ENCODE measurements at places on chromosomes 3 and 15.

- no peak for DNase-seq
Observed at GRCh38 chr3:196344663-196345062, 6.5 kb upstream of the TM4SF19 start.

GRCh38 chr3:20236603-20237002 lies 50.6 kb upstream of the SGO1 start:
- DNase-seq, result no peak

DNA sequence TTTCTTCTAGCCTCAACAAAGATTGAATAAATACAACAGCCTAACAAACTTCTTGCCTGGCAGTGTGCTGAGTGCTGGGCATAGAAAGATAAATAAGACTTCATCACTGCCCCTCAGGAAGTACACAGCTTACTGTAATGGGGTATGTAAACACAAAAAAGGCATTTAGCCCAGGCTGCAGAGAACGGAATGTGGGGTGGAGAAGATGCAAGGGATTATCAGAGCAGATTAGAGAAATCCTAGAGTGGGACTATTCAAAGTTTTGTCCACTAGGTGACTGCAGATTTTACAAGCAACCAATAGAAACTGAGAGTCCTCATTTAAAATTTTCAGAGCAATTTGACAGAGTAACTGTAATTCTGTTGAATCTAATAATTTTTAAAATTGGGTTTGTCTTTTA lies 35.4 kb upstream of the TSC22D2 start:
- no peak for DNase-seq

DNA sequence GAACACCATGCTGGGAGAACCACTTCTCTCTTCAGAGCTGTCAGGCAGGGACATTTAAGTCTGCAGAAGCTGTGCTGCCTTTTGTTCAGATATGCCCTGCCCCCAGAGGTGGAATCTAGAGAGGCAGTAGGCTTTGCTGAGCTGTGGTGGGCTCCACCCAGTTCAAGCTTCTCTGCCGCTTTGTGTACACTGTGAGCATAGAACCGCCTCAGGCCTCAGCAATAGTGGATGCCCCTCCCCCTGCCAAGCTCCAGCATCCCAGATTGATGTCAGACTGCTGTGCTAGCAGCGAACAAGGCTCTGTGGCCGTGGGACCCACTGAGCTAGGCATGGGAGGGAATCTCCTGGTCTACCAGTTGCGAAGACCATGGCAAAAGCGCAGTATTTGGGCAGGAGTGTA lies 121.6 kb downstream of the NFKBIZ start:
- DNase-seq, result no peak

- no peak for DNase-seq
Observed at GRCh38 chr3:138818185-138818860, 16.4 kb downstream of the PIK3CB start.

DNA sequence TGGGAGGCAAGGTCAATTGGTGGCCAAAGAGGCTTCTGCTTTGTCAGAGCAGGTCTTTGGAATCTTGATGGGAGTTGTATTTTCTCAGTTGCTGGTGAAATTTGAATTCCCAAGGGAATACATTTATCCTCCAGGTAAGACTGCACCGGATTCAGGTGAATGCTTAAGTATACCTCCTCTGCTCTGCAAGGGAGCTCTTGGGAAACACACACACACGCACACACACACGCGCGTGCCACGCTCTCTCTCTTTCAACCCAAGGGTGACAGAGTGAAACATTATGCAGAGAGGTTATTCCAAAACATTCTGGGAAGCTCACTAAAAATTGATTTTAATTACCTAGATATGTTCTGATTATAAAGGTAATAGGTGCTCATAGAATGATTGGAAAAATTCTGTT lies 33.7 kb downstream of the ST6GAL1 start:
- no peak for DNase-seq

- DNase-seq, result no peak
Observed at GRCh38 chr3:110811050-110811449, 260.6 kb upstream of the NECTIN3 start.

GRCh38 chr3:104604326-104605010 lies 762.2 kb upstream of the ALCAM start:
- DNase-seq, result no peak

GRCh38 chr15:77160562-77161478 lies 89.9 kb upstream of the TSPAN3 start:
- DNase-seq, result no peak

- no peak for DNase-seq
Observed at GRCh38 chr3:122353893-122354401, 28.9 kb downstream of the CSTA start.

DNA sequence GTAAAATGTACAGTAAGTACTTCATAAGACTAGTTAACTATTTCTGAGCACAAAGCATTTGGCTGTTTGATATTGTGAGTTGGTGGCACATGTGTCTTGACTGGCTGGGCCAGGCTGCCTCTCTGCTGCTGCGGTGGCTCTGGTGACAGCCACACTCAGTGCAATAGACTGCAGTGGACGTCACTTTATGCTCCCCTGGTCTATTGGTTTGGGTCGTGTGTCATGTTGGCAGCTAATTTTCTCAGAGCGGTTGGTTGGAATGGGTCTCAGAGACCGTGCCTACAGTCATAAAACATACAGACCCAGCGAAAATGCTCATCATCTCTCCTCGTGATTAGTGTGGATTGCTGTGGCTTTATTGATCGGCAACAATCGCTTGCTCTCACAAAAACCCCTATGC lies 71.3 kb downstream of the SV2B start:
- DNase-seq, result no peak

- no peak for DNase-seq
Observed at GRCh38 chr3:186225603-186226002, 116.7 kb upstream of the ETV5 start.

DNA sequence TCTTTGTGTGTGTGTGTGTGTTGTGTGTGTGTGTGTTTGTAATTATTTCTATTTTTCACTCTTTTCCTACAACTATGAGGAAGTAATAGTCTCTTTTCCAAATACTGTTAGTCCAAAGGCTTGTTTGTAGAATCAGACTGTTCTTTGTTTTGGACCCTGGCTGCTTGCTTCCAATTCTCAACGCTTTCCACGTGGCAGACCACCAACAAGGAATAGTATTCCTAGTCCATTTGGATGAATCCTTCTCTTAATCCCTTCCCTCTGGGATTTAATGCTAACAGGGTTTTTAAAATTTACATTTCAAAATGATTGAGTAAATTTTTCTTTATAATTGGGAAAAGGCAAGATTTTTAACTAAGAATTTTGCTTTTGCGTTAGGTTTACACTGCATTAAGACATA lies 62.7 kb downstream of the ADAMTSL3 start:
- no peak for DNase-seq

- DNase-seq, result no peak
Observed at GRCh38 chr3:43537225-43537624, 84.6 kb downstream of the ANO10 start.

DNA sequence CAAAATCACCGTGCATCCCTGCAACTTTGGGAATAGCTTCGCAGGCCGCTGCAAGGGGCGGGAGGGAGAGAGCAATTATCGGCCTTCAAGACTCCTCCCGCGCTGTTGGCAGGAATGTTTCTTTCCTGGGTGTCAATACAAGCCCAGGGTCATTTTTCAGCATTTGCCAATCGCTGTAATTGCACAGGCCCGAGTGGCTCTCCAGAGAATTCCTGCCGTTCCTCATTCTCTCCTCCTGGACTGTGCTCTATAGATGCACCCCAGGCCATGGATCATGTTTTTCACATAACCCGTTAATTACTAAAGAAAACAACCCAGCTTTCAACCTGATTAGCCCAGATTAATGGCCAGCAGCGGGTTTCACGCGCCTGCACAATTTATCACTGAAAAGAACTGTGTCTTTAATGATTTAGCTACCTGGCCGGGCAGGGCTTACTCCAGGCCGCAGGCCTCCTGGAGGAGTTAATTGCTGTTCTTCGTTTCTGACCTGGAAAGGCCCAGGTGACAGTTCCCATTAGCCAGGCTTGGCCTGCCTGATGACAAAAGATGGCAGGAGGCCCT lies 144.3 kb downstream of the OPA1 start:
- no peak for DNase-seq

DNA sequence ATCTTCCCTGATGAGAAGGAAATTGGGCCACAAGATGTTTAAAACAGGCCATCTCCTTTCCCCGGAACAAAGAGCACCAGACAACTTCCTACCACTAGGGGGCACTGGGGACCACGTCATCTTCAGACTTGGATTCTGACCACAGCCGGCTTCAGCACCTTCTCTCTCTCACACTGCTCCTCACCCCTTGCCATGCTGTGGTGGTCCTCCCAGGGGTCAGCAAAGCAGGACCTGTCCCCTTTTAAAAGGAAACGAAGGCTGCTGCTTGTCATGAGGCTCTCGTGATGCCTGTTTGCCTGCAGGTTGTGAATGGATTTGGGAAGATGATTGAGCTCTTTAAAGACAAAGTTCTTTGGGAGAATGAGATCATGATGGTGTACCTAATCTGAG lies 16.2 kb downstream of the RFT1 start:
- peak; percentile 82 for DNase-seq

- no peak for DNase-seq
Observed at GRCh38 chr15:66763186-66764071, 61.4 kb downstream of the SMAD6 start.

- DNase-seq, result no peak
Observed at GRCh38 chr3:5186089-5186857, 1.2 kb upstream of the EDEM1 start.

GRCh38 chr3:49967291-49967690 lies 27.3 kb downstream of the RBM6 start:
- no peak for DNase-seq

DNA sequence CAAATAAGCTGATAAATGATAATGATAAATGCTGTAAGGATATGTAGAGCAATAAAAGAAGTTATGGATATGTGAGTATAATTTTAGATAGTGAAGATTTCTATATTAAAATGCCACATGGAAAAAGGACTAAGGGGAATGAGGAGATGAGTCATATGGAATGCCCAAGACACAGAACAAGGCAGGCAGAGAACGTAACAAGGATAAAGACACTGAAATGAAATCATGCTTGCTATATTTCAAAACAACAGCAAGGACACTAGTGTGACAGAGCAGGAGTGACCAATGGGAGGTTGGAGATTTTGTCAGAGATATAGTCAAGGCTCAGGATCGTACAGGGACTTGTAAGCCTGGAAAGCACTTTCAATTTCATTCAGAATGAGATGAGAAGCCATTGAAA lies 621.5 kb upstream of the SEMA6D start:
- no peak for DNase-seq

- no peak for DNase-seq
Observed at GRCh38 chr3:58346368-58346767, 13.7 kb downstream of the PXK start.

DNA sequence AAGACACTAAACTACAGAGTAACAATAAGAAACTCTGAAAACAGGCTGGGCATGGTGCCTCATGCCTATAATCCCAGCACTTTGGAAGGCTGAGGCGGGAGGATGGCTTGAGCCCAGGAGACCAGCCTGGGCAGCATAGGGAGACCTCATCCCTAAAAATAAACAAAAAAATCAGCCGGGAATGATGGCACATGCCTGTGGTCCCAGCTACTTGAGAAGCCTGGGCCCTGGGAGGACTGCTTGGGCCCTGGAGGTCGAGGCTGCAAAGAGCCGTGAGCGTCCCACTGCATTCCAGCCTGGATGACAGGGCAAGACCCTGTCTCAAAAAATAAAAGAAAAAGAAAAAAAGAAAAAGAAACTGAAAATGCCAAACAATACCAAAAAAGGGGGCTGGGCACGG lies 55.4 kb downstream of the TMCC1 start:
- DNase-seq, result no peak

DNA sequence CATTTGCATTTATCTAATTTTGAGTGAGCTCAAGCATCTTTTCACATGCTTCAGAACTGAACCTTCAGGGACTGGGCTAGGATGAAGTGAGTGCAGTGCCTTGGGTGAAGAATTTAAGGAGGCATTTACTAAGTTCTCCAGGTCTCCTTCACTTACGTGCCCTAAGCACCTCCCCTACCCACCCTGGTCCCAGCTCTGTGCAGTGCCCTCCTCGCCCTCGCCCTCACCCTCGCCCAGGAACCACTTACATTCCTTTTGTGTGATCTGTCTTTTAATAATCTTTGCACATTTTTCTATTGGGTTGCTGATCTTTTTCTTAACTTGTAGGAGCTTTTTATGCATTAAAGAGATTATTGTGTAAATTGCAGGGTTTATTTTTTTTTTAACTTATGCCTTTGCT lies 322.6 kb downstream of the THSD4 start:
- no peak for DNase-seq

DNA sequence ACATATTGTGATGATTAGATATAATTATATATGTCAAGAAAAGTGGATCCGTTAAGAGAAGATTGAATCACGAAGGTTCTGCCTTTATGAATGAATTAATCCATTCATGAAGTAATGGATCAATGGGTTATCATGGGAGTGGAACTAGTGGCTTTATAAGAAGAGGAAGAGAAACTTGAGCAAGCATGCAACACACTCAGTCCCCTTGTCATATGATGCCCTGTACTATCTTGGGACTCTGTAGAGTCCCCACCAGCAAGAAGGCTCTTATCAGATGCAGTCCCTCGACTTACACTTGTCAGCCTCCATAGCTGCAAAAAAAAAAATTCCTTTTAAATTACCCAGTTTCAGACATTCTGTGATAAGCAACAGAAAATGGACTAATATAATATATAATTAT lies 301.9 kb downstream of the RAP2B start:
- no peak for DNase-seq

Measured in activated gamma-delta T cell treated with Interleukin-2 at 50 U/mL for 16 hours (primary cell).